ENCODE measurements at places on chromosomes 16 and 17.

- no peak for DNase-seq
These were observed 1480.2 kb upstream of the GOT2 start for GRCh38 chr16:60214311-60214710.

DNA sequence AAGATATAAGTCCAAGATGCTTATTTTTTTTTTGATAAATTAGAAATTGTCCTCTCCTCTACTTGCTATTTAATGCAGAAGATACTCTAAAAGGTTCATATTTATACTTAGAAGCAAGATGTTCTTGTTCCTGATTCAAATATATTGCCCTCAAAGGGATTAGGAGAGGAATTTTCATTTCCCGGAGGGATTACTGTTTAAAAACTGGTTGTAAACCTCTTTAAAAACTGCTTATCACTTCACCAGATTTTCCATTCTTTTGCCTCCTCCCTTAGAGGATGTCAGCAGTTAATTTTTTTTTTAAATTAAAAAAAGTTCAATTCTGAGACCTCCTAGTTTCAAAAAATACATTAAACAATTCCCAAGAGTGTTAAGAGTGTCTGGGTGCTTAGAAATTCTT is 2.8 kb downstream of the TENT4B start:
- no peak for DNase-seq

DNA sequence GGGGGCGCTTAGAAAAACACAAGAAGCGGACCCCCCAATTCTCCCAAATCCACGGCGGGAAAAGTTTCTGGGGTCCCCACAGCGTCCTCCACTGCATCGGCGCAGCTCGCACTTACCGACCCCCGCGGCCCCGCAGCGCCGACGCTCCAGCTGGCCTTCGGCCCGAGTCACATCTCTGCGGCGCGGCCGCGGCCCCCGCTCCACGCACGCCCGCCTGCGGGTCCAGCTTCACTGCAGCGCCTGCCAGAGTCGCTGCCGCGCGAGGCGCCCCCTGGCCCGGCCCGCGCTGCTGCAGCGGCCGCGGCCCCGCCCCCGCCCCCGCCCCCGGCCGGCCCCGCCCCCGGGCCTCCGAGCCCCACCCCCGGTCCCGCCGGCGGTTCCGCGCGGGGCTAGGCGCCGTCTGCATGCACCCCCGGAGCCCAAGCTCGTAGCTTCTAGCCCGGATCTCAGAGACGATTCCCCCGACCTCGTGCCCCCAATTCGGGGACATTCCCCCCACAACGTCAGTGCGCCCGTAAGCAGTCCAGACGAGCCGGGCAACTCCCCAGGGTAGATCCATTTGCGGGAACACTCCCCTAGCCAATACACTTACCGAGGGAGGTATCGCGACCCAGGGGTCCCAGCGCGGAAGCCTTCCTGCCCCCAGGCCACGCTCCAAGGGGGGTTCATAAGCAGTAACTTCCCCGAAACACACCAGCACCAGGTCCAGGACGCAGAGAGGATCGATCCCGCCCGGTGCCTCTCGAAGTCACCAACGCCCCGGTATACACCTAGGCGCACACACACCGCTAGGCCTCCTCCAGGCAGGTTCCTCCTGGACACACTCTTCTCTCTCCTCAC is at the start of gene GPRC5B:
GPRC5B (minus strand) TSS at position 238 of the 840 bp plus-strand sequence. CDS start 12,003 bp downstream, outside the sequence.
- DNase-seq: peak; percentile 76

DNA sequence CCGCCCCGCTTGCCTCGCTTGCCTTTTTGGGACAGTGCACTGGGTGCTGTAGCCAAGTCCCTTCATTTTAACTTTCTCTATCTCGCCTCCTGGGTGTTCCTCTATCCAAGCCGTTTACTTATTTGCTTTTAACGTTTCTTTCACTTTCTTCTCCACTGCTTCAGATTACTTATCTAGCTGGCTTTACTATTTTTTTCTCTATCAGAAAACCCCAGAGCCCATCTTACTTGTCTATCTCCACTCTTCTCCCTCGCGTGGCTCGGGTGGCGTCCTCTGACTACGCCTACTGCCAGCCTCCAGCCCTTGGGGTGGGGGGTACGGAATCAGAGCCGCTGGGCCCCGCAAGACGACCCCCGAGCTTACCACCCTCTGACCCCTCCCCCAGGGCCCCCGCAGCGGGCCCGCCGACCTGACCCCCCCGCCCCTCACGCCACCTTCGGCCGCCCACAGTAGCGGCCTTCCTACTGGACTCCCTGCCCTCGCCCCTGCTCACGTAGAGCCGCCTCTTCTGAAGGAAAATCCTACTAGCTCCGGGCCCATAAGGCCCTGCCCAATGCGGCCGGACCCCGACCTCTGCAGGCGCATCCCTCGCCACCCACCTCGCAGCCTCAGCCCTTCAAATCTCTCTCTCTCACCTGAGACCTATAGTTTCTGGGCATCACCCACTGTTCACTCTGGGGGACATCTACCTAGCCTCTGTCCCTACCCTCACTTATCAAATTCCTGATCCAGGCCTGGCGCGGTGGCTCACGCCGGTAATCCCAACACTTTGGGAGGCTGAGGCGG is 1.0 kb upstream of the SLC12A4 start:
- DNase-seq: peak; percentile 37

Measured in eye (tissue), 1 donor.